Uterus (tissue), 4 donors: ENCODE measurements at places on chromosomes 3 and 15. TPM values are rescaled to one million over a fixed set of nuclear protein-coding genes. Genes with fewer than 3 reads are reported as not detected.

- DNase-seq, result no peak
Measured at GRCh38 chr3:16606398-16606797, 1.2 kb upstream of the DAZL start.

GRCh38 chr3:140931801-140932200 lies 9.8 kb upstream of the SLC25A36 start:
- no peak for DNase-seq

- no peak for DNase-seq
Measured at GRCh38 chr3:117922039-117922438, 1112.6 kb downstream of the IGSF11 start.

GRCh38 chr3:51931756-51932155 lies 9.9 kb downstream of the RRP9 start:
- DNase-seq, result no peak

Gene PSTPIP1
- total RNA-seq, result 4.7 TPM

DNA sequence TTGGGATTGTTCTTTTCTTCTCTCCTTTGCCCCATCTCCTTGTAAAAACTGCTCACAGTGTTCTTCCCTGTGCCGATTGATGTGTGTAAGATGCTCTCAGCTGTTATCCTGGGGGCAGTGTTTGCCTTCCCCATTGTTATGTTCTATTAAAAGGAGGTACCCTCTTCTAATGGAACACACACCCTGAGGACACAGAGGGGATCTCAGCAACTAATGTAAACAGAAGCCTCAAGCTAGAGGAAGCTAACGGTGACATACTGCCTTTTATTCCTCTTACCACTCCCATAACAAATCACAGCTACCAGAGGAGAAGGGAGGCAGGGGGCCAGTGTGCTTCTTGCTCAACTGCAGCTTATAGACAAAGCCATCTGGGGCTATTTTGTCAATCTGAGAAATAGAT lies 2.2 kb downstream of the TAGLN3 start:
- DNase-seq, result no peak

Gene ERICH6
- not detected for total RNA-seq

- no peak for DNase-seq
Measured at GRCh38 chr3:8324747-8325146, 176.9 kb upstream of the LMCD1 start.

- DNase-seq, result no peak
Measured at GRCh38 chr3:195715583-195716266, 5.1 kb upstream of the MUC20 start.

Gene LDHAL6B
- total RNA-seq, result not detected

DNA sequence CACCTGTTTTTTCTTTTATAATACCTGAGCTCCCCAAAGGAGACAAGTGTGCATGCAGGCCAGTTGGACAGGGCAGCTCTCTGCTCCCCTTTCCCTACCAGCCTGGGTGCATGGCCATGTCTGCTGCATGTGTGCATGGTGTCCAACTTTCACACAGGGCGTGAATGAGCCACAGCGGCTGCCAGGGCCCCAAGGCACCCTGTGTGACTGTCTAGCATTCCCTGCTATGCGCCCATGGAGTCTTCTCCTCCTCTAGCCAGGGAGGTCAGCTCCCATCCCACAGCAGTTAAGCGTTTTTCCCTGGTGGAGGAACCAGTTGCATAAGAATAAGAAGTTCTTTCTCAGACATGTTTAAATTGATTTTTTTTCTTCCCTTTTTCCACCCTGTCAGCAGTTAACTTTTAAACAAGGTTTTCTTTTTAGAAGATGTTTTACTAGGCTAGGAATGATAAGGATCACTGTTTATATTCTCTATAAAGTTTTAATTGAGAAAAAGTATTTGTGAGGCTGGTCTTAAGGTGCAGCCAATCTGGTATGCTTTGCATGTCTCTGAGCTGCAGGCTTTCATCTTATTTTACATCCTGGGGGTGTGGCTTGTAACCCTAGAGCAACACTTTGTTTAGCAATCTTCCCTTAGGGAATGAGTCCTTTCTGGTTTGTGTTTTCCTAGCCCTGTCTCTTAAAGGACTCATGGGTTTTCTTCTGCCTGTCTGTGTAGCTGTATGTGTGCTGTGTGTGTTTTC lies 20.5 kb upstream of the OR5H1 start:
- no peak for DNase-seq

DNA sequence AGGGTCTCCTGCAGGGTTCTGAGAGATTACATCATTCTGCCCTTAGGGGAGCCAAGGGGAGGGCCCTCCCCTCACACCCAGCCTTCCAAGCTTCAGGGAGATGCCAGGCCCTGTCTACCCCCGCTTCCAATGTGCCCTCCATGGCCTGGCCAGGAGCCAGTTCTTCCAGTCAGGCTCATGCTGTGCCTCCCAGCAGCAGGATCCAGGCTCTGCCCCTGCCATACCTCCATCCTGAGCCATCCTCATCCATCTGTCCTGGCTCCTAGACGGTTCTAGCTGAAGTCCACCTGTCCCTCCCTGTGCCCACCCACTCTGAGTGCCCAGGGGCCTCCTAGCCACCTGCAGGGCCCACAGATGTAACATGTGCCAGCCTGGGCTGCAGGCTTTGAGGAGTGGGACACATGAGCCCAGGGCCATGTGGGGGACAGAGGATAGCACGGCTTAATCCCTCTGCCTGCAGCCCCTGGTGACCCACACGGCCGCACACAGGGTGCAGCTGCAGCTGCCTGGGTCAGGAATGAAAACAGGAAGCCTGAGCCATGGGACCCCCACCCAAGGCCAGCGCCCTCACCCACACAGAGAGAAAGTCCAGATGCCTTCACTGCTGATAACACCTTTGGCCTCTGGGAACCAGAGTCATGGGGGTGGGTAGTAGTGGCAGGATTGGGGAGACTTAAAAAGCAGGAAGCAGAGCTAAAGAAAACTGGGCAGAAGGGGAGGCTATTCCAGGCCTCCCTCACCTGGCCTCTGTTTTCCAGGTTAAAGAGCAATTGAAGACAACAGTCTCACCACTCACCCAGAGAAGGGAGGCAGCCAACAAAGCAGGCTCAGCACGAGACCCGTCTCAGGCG lies 11.8 kb downstream of the PLCD1 start:
- DNase-seq, result no peak

Gene GAP43
- total RNA-seq, result not detected

GRCh38 chr3:12992629-12993516 lies 80.4 kb downstream of the IQSEC1 start:
- no peak for DNase-seq

GRCh38 chr3:71111784-71112440 lies 471.6 kb downstream of the FOXP1 start:
- DNase-seq, result no peak

GRCh38 chr15:78018946-78019644 lies 58.4 kb downstream of the TBC1D2B start:
- no peak for DNase-seq
